Tongue (tissue), 3 donors: ENCODE measurements at places on chromosomes 12 and 14.

GRCh38 chr14:79576424-79576823 is 634.9 kb downstream of the DIO2 start:
- peak; percentile 39 for DNase-seq

- no peak for DNase-seq
Observed at GRCh38 chr14:89654998-89655397, 238.0 kb upstream of the FOXN3 start.

DNA sequence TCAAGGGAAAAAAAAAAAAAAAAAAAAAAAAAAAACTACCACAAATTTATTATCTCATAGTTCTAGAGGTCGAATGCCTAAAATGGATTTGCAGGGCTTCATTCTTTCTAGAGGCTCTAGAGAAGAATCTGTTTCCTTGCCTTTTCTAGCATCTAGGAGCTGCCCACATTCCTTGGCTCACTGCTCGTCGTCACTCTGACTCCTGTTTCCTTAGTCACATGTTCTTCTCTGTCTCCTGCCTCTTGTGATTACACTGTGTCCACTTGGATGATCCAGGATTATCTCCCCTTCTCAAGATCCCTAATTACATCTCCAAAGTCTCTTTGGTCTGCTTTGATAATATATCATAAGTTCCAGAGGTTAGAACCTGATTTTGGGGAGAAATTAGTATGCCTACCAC is 88.7 kb downstream of the HECTD1 start:
- no peak for DNase-seq

- DNase-seq: no peak
Observed at GRCh38 chr12:92439420-92439805, 263.4 kb upstream of the PLEKHG7 start.
